B cell (primary cell): ENCODE measurements at places on chromosomes 4 and X. TPM values are rescaled to one million over a fixed set of nuclear protein-coding genes. Genes with fewer than 3 reads are reported as not detected.

The KLB gene
- total RNA-seq: 0.10 TPM in 1 of 2 replicates, not detected in the other

The SSX4B gene
- not detected in 2 replicates for total RNA-seq

GRCh38 chrX:10121787-10122186 is 35.0 kb upstream of the CLCN4 start:
- peak; percentile 79 for DNase-seq

GRCh38 chrX:17801431-17801830 is 59.7 kb downstream of the RAI2 start:
- DNase-seq: no peak

GRCh38 chr4:15003891-15004738 is 1.8 kb downstream of the CPEB2 start:
- peak; percentile 81 for DNase-seq

- DNase-seq: no peak
Measured at GRCh38 chr4:89337681-89338080, 30.1 kb upstream of the GPRIN3 start.

DNA sequence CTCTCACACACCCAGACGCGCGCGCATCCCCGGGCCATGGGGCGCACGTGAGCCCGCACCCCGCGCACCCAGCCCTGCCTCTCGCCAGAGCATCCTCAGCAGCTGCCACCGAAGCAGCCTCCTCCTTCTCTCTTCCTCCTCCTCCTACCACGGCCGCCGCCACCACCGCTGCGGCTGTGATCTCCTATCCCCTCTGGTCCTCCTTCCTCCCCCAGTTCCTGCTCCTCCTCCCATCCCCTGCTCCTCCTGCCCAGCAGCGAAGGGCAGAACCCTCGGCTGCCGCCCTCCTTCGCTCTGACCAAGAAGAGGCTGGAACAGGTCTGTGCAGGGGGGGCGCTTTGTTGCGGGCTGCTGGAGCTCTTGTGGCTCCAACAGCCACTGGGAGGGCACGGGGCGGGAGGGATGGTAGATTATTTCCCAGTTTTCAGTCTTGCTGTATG is 148.7 kb upstream of the CHRDL1 start:
- DNase-seq: no peak

DNA sequence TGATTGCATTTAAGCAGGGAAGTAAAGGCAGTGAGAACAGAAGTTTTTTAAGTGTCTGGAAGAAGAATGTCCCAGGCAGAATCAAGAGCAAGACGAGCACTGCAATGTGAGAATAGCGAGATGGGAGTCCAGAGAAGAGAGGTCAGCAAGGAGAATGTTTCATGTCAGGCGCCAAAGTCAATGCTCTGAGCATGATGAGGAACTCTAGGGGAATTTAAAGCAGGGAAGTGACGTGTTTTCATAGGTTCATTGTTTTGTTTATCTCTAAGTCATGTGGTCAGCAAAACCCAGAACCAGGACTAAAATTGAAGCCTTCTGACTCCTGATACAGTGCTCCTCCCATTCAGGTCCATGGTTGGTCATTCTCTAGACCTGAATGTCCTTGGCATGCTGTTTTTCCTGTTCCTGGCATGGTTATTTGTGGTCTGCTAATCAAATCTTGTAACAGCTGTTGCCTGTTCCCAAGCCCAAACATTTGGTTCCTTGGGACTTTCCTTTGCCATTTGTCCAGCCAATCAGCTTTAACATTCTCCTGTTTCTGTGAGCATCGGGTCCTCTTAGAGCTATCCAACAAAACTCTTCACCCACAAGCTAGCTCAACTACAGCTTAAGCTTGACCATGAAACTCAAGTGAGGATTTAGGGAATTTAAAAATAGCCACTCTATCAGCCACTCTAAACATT is 37.7 kb downstream of the PTCHD1 start:
- no peak for DNase-seq

DNA sequence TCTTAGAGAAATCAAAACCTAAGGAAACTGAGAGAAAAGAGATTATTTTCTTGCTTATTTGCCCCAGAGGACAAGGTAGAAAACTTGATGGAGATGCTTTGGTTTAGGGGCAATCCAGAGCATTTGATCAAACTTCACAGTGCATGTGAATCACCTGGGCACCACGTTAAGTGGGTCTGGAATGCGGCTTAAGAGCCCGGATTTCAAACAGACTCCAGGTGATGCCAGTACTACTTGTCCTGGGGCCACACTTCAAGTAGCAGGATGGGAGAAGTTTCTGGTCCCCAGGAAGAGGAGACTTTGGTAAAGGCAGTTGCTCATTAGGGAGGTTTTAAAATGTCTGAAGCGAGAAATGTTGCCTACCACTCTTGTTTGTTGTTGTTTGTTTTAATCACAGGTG is 51.8 kb downstream of the PHOX2B start:
- DNase-seq: no peak
